ENCODE measurements at places on chromosomes 4 and X. TPM values are rescaled to one million over a fixed set of nuclear protein-coding genes. Genes with fewer than 3 reads are reported as not detected.

GRCh38 chrX:17719711-17720110, 17.6 kb upstream of the SCML1 start:
- no peak for DNase-seq

DNA sequence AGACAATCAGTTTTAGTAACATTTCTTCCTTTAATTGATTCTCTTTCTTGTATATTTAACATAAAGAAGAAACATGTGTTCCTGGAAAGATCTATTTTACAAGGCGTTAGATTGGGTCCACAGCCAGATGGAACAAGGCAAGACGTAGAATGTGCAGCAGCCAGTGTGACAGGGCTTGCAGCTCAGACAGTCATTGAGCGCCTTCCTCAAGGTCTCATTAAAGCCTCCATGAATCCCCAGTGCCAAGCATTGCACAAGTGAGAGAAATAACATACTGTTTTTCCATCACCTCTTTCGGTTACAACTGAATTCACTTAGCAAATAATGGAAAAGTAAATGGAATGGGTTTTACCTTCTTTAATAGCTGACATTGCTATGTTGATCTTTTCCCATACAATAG, 292.5 kb downstream of the USP46 start:
- DNase-seq, result no peak

The PDCL2 gene
- total RNA-seq, result not detected

DNA sequence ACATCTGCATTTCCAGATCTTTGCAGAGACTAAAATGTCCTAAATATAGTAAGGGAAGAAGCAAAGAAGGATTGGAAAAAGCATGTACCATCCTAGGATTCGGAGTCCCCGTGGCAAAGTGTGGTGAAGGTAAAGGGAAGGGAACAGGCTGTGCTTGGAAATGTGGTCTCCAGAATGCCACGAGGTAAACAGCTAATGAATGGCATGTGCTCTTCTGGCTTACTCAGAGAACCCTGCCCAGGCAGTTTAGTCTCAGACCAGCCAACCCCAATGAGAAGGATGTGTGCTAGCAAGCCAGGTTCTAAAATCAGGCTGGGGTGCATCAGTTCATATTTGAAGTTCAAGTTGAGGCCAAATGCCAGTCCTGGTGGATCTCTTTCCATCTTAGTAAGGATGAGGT, 113.1 kb downstream of the RS1 start:
- DNase-seq, result no peak

DNA sequence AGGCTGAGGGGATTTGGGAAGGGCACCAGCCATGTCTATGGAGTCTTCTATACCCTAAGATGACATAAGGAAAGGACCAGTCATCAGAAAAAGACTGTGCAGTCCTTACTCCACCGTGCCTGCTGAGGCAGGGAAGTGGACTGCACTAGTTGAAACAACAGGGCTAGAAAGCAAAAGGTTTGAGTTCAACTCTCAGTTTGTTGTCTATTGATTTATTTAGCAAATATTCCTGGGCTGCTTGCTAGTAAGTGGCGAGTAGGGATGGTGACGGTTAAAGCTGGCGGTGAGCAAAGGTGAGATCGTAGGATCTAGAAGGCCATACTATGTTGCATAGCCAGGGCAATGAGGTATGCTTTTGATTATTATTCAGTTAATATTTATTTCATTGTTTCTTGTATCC, 110.1 kb downstream of the SMIM20 start:
- no peak for DNase-seq

The VCX gene
- total RNA-seq, result 0.41 TPM

The PGRMC1 gene
- total RNA-seq, result 137 TPM

The SUPT20HL2 gene
- total RNA-seq, result not detected

DNA sequence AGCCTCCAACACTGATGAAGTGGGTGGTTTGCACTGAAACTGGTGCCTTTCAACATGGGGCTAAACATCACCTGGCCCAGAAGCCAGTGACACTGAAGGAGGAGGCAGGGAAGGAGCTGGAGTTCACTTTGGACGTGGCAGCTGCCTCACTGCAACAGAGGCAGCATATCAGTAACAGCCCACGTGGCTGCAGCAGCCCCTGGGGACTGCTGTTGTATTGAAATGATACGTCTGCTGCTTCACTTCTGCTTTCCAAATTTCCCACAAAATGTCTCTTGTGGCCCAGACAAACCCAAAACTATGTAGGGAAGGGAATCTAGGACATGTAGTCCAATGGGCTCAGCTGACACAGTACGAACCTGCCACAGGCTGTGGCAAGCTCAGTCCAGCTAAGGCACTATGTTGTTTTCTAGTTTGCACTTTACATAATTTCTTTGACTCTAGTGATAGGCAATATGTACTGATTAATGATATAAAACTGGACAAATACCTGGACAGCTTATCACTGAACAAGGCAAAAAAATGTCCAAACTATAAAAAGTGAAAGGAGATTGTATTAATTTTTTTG, 84.7 kb upstream of the RAPGEF2 start:
- DNase-seq, result no peak

DNA sequence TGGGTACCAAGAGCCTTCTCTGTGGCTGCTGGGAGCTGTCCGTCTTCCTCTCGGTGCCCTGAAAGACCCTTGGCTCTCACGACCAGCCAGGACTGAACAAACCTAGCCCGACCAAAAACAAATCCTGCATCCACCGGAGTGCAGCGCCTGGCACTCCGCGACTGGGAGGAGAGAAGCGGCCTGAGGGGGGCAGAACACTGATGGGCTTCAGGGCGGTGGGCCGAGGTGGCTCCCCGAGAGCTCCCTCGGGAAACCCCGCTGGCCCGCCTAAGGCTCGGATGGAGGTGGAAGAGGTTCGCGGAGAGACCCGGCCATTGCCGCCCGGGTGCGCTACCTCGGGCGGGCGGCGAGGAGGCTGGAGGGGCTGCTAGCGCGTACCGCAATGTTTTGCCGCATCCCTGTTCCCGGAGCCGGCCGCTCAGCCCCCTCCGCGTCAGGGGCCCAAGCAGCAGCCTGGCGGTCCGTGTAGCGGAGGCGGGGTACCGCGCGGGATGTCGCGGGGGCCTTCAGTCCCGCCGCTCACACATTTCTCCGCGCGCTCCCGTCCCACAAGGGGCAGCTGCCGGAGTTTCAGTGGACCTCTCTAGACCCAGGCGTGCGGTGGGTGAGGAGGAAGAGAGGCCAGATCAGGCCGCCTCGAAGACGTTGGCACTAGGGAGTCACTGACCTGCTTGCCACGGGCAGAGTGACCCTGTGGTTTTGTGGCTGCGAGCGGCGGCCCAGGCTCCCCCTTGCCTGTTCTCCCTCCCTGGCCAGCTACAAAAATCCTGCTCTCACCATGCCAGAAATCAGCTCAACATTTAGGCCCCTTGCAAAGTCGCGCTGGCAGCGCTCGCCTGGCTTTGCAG, 2.2 kb downstream of the SLITRK4 start:
- no peak for DNase-seq

GRCh38 chr4:92970996-92971395, 667.2 kb downstream of the GRID2 start:
- no peak for DNase-seq

DNA sequence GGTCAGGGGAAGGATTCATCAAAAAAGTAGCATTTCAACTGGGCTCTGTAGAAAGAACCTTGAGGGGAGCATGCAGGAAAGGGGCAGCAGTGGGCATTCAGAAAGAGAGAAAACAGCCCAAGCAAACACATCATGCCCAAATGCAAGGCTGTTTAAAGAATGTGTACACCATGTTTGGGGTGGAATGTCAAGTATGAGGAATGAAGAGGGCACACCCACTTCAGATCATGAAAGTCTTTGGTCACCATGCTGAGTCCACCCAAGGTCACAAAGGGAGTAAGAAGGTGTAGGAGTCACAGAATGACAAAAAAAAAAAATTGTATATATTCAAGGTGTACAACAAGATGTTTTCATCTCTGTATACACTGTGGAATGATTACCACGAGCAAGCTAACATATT, 9.4 kb downstream of the S100G start:
- no peak for DNase-seq

The RPL10 gene
- total RNA-seq, result 3,108 TPM

GRCh38 chr4:2698951-2699505, 57.1 kb downstream of the TNIP2 start:
- DNase-seq, result no peak

- no peak for DNase-seq
Measured at GRCh38 chr4:79613269-79613935, 205.4 kb upstream of the GK2 start.

DNA sequence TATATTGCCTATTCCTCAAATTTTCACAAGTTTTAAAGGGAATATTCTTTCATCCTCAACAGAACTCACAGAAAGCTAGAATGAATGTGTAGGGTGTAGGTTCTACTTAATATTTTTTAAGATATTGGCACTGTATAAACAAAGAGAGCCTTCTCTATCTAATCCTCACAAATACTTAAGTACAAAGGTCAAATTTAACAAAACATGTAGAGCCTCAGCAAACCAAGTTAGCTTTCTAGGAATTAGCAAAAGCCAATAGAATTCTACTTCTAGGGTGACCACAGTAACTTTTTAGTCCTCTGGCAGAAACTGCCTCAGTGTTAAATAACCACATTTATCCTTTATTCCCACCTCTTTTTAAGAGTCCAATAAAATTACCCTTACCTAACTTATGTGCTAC, 19.3 kb downstream of the DHX15 start:
- DNase-seq, result no peak

- DNase-seq, result no peak
Measured at GRCh38 chr4:508675-509638, 9.9 kb downstream of the PIGG start.

GRCh38 chr4:154490583-154491340, 837 bp downstream of the DCHS2 start:
- DNase-seq, result no peak

GRCh38 chrX:106707771-106708454, 18.6 kb upstream of the RNF128 start:
- no peak for DNase-seq

DNA sequence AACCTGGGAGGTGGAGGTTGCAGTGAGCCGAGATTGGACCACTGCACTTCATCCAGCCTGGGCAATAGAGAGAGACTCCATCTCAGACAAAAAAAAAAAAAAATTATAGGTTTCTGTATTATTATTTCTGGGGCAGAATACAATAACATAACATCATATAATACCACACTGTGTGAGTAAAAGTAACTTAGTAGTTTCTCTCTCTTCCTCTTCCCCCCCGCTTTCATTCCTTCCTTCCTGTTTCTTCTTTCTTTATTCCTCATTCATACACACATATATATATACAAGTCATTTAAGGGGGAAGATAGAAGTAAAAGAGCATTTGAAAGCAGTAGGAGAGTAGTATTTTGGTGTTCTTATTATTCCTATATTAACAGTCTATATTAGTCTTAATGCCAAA, 55.9 kb upstream of the FHDC1 start:
- no peak for DNase-seq

DNA sequence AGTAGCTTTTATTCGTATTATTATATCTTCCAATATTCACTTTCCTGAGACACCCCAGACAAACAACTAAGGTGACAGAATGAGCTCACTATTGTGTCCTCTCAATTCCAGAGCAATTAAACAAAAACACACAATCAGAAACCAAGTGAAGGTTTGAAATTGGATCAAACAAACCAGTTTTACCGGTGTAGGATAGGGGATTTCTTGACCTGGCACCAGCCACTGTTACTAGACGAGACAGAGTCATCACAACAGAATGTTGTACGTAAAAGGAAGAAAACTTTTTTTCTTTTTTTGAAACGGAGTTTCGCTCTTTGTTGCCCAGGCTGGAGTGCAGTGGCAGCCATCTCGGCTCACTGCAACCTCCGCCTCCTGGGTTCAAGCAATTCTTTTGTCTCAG, 43.7 kb downstream of the LDOC1 start:
- DNase-seq, result no peak

DNA sequence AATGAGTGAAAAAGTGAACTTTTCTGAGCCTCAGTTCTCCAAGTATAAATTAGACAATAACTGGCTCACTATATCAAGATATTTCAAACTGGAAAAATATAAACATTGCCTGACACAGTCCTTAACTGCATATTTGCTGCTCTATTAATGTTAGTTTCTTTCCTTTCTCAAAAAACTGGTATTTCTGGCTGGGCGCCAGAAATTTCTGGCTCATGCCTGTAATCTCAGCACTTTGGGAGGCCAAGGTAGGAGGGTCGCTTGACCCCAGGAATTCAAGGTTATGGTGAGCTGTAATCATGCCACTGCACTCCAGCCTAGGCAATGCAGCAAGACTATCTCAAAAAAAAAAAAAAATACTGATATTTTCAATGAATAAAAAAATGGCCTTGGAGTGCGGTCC, 227.0 kb downstream of the MAGEB17 start:
- DNase-seq, result peak; percentile 41

- no peak for DNase-seq
Measured at GRCh38 chr4:19348746-19349145, 903.0 kb upstream of the SLIT2 start.

The KCTD8 gene
- 6.6 TPM for total RNA-seq

The SLC10A3 gene
- 30.1 TPM for total RNA-seq

GRCh38 chr4:9994246-9994847, 26.9 kb downstream of the SLC2A9 start:
- DNase-seq, result no peak

- no peak for DNase-seq
Measured at GRCh38 chr4:23818097-23818885, 71.6 kb downstream of the PPARGC1A start.

DNA sequence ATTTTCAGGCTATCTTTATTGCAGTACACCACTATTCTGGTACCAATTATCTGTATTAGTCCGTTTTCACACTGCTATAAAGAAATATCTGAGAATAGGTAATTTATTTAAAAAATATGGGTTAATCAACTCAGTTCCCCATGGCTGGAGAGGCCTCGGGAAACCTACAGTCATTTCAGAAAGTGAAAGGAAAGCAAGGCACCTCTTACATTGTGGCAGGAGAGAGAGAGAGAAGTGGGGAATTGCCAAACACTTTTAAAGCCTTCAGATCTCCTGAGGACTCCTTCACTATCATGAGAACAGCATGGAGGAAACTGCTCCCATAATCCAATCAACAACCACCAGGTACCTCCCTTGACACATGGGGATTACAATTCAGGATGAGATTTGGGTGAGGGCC, 54.7 kb downstream of the AMER1 start:
- no peak for DNase-seq

The AKAP4 gene
- total RNA-seq, result not detected

DNA sequence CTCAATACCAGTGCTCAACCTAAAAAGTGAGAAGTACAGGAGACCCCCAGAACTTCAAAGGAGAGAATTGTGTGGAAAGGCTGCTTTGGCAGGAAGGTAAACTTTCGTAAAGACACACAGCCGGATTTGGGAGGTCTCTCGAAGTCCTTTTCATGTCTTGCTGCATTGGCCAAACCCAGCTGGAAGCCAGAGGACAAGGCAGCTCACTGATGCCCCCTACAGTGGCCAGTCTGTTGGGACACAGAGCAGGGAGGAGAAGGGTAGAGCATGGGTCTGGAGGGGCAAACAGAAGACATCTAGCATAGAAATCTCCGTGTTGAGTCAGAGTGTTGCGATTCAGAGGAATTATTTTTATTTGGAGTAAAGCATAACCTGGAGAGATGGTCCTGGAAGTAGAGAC, 198.9 kb downstream of the ANK2 start:
- no peak for DNase-seq

DNA sequence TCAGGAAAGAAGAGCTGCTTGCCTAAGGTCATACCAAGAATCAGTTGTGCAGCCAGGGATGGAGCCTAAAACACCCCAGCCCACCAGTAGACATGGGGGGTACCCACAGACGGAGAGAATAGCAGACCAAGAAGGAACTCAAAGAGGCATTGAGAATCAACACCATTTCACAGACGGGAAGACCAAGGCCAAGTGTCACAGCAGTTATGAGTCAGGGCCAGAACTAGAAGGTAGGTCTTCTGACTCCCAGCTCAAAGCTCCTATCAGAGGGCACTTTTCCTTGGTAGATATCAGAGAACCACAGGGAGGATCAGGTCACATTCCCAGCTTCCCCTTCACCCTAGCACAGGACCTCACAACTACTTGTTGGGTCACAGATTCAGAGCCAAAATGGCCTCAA, 14.5 kb downstream of the OTUD5 start:
- no peak for DNase-seq
